ENCODE measurements at places on chromosomes 2 and 18.

GRCh38 chr2:109213646-109214433, 84.8 kb downstream of the SH3RF3 start:
- DNase-seq = no peak

DNA sequence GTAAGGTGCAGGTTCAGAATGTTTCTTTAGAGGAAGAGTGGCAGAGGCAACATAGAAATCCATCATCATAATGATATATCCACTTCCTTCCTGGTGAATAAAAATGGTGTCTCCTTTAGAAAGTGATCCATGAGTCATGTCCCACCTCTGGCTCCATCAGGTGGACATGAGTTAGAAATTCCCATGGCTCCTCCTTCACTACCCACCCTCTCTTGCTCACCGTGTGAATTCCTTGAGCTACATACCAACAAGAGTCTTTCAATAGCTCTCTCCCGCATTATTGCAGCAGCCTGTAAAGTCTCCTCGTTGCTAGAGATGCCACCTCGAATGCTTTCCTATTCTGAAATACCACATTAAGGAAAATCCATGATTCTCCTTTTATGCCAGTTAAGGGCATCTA, 317.6 kb downstream of the LNPK start:
- no peak for DNase-seq

DNA sequence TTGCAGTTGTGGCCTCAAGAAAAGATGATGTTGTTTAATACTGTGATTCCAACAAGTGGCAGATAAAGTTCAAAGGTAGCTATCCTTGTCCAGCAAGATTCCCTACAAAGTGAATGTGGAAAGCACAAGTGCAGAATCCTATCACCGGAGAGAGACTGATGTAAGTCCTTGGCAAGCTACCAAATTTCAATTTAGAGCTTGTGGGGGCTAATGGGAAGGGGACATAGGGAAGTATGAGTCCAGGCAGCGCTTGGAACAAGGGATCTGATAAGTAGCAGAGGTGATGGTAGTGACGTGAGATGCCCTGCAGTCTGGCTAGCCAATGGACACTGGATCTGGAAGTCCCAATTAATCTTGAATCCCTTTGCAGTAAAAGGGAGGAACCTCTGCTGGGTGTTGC, 165.2 kb upstream of the DTNA start:
- no peak for DNase-seq

GRCh38 chr18:31658670-31659575, 25.5 kb downstream of the B4GALT6 start:
- DNase-seq = no peak

- no peak for DNase-seq
These were observed 35.3 kb upstream of the ANKRD44 start for GRCh38 chr2:197345846-197346370.

DNA sequence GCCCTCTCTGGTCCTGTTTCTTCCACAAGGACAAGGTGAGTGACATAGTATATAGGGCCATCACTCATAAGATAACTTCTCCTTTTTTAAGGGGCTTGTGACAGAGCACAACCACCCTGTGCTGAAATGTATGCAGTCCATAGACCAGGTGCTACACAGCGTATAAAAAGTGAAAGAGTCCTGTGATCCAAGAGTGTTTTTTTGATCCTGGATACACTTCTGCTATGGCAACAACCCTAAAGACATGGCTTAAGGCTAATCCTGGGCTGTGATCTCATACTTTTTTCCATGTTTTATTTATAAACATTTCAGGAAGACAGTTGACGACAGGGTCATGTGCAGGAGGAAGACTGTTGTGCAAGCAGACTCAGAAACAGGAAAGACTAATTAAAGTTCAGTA, 400.5 kb upstream of the TCF4 start:
- DNase-seq = no peak

Data from stimulated activated CD4-positive, alpha-beta T cell treated with anti-CD3 and anti-CD28 coated beads, Interleukin-15, amount 100 ng/mL, for 1 hour (primary cell).